Body of pancreas (tissue), 4 donors: ENCODE measurements at places on chromosomes 1 and 21. TPM values are rescaled to one million over a fixed set of nuclear protein-coding genes. Genes with fewer than 3 reads are reported as not detected.
A peak's percentile ranks its signal among the peaks of the same experiment; 100 is the strongest.

GRCh38 chr1:19645411-19646251 is 1.5 kb downstream of the NBL1 start:
- no peak for DNase-seq

DNA sequence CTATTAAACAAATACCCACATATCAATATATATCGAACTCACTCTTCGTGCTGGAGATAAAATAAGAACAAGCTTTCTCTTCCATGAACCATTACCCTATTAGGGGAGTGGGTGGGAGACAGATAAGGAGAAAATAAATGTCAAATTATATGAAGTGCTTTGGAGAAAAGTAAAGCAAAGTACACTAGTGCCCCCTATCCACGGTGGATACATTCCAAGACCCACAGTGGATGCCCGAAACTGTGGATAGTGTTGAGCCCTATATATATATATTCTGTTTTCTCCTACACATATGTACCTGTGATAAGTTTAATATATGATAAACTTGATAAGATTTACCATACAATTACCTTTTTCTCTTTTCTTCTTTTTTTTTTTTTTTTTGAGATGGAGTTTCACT is 54.6 kb downstream of the FH start:
- DNase-seq, result no peak

DNA sequence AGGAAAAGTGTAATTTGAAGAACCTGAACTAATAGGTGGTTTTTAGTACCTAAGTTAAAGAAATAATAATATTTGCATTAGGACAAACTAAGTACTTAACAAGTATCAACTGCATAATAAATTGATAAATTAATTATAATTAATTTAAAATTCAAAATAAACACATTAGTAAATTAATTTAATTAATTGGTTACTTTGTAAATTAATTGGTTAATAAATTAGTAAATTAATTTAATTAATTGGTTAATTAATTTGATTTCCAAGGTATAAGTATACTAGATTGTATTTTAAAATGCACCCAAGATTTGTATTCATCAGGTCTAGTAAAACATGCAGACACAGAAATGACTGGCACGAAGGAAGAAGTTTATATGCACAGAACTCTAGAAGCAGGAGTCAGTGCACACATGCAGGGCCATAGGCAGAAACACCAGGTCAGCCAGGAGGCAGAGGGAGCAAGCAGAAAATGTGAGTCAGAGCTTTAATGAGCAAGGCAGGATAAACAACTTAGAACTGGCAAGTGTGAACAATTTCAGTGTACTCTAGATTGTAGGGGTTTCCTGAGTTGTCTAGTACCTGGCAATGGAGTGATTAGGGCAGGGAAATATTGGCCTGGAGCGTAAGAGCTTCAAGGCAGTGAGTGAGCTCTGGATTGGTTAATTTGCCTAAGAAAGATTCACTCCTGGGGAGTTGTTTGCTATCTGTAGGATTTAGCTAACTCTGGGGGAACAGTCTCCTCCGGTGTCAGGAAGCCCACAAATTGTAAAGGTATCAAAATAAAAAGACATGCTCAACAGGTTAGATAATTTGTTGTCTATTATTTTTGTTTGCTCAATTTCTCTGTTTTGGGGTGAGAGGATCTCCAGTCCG is 665.7 kb downstream of the MRPL39 start:
- peak; percentile 12 for DNase-seq

DNA sequence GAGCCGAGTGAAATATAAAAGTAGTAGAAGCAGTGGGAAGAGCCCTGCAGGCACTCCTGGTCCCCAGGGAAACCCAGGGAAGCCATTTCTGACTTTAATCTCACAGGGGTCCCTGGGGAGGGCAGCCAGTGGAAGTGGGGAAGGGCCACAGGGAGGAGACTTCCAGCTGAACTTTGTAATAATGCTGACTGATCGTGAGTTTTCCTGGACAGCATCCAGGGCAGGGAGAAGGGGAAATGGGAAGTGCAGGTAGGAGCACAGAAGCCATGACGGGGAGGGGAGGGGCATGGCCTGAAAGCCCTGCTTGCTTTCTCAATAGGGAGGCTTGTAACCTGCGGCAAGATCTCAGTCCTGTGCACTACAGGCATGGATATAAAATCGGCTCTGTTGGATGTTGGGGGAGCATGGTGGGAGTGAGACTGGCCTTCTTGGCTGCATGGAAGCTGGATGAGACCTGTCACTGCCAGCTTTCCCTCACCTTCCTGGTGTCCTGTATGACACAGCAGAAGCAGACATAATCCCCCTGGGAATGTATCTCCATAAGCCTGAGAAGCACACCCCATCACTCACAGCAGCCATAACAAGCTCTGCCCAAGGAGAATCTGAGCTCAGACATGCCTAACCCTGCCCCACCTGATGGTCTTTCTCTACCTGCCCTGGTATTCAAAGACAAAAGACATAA is 15.1 kb upstream of the MX1 start:
- DNase-seq, result no peak

GRCh38 chr1:12658531-12659453 is 14.9 kb downstream of the AADACL4 start:
- DNase-seq, result peak; percentile 75

- no peak for DNase-seq
These were observed 52.4 kb downstream of the KIF26B start for GRCh38 chr1:245207056-245207638.

DNA sequence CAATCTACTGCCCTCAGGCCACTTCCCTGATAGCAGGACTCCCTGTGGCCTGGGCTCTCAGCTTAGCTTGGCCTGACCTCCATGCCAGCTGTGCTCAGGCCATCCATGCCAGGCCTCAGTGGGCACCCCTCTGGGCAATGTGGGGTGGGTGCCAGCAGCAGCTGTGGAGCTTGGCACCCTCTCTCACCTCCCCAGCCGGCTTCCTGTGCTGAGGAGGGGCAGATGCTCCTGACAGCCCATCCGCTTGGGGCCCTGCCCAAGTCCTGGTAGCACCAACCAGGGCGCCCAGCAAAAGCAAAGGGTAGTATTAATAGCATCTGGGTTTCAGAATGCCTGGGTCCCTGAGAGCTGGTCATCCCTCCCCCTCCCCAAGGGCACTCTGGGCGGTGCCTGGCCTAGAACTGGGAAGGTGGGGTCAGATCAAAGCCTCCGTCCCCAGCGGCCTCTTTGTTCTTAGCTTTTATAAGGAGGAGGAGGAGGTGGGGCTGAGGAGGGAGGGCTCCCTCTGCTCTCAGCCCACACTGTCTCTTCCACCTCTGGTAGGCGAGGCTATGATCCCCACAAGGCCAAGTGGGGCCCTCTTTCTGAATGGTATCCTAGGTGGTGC is 6.1 kb downstream of the EFNA4 start:
- DNase-seq, result no peak

- no peak for DNase-seq
These were observed 439.6 kb upstream of the USP24 start for GRCh38 chr1:55654750-55655149.

DNA sequence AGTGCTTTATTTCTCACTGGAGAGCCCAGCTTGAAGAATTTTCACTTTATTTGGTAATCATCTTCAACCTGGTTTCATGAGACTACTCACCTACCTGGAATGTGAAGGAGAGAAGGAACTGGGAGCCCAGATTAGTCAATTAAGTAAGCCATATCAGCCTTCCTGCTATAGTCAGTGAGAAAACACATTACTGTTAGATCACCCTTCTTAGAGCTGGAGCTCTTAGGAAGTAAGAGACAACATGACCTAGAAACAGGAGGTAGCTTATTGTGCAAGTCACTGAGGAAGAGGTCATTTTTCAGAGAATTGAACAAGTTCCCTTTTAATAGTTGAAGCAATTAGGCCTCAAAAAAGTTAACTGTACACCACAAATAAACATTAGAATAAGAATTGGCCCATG is 49.2 kb upstream of the TEKT2 start:
- DNase-seq, result no peak

DNA sequence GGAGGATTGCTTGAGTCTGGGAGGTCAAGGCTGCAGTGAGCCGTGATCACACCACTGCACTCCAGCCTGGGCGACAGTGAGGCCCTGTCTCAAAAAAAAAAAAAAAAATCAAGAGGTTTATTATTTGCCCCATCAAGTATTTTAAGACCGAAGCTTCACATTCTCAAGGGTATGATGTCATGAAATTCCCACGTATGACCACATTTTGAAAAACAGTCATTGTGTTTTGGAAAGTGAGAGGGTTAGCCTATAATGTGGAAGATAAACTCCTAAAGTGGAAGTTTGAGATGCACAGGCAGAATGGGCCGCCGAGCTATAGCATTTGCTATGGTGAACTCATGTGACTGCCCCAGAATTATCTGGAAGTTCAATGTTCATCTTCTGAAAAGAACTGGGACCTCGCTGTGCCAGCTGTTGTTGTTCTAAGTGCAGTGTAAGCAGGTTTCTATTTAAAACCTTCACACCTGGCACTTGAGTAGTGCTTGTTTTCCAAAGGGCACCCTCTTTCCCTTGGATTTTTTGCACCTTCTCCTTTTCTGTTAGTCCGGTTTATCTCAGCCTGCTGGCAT is 96.9 kb upstream of the SLC25A33 start:
- peak; percentile 70 for DNase-seq

DNA sequence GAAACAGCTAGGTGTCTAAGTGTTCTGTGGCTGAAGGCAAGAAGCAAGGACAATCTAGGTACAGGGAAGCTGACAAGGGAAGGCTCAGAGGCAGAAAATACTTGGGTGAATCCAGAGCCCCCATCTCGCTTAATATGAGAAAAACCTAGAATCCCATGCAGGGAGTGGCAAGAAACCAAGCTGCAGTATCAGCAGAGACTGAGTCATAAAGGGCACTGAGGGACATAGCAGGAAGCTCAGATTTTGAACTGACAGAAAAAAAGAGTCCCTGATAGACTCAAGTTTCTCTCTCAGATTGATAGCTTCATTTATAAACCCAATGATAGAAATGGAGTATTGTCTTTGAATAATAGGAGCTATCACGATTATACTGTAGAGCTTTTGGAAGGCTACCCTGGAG is 77.3 kb upstream of the KCNJ15 start:
- no peak for DNase-seq

DNA sequence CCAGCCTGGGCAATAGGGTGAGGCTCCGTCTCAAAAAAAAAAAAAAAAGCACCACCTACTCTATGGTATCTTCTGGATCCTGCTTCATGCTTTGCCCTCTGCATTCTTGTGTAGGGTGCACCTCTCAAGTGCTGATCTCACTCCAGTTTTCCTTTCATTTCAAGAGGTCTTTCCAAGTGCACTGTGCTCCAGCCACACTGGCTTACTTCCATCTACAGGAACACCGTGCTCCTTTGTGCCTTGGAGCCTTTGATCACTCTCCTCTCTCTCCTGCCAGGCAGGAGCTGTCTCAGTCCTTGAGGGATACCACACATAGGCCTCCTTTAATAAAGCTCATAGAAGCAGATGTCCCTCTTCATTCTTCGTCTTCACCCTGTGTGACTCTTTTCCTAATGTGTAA is 55.4 kb upstream of the GREM2 start:
- no peak for DNase-seq

The ZBTB37 gene
- 6.6 TPM for total RNA-seq

The DNAI4 gene
- 0.66 TPM for total RNA-seq

The GFI1 gene
- 14.5 TPM for total RNA-seq

The MEGF6 gene
- total RNA-seq, result 22.4 TPM

The NBPF20 gene
- 3.6 TPM for total RNA-seq

The ZNF691 gene
- 12.9 TPM for total RNA-seq
